Renal cortex interstitium (tissue), 15 donors: ENCODE measurements at places on chromosomes 2 and 18. TPM values are rescaled to one million over a fixed set of nuclear protein-coding genes. Genes with fewer than 3 reads are reported as not detected.

GDF7 gene
- 3.9 TPM for polyA plus RNA-seq

ABCG8 gene
- polyA plus RNA-seq, result 1.2 TPM

GALNT3 gene
- 10.6 TPM for polyA plus RNA-seq

ZNF142 gene
- polyA plus RNA-seq, result 17.4 TPM

TNFRSF11A gene
- 2.0 TPM for polyA plus RNA-seq

IL1RL2 gene
- polyA plus RNA-seq, result 1.4 TPM

GKN1 gene
- polyA plus RNA-seq, result not detected

RIT2 gene
- not detected for polyA plus RNA-seq

HMSD gene
- 1.1 TPM for polyA plus RNA-seq

GRCh38 chr18:75297731-75298130 lies 87.1 kb downstream of the TSHZ1 start:
- no peak for DNase-seq

DNA sequence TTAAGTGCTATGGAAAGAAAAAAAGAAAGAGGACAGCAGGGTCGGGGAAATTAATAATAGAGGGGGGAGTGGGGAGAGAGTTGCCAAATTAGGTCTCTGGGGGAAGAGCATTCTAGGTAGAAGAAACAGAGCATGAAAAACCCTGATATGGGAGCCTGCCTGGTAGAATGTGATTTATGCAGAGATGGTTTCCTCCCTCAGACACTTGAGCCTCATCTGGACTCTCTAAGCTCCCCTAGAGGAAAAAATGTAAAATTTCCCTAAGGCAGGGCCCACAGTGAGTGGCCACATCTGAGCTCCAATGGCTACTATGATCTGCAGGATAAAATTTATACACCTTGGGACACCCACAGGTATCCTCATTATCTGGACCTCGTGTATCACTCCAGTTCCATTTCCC lies 20.6 kb upstream of the EPAS1 start:
- DNase-seq, result no peak

DNA sequence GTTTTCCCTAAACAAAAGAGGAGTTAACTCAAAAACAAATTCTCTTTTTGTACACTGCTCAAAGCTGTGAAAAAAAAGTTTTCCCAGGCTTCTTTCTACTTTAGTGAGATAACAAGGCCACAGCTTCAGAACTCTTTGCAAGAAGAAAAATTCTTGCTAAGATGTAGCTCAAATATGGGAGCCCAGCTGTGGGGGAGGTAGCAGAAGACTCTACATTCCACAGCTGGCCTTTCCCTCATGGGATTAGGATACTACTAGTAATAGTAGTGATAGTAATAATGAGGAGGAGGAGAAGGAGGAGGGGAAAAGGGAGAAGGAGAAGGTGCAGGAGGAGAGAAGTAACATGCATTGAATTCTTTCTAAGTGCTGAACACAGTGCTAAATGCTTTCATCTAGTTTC lies 19.2 kb upstream of the CERS6 start:
- no peak for DNase-seq

- no peak for DNase-seq
Measured at GRCh38 chr2:150482111-150482510, 5.4 kb downstream of the RND3 start.

GRCh38 chr2:125564471-125564870 lies 1091.5 kb upstream of the GYPC start:
- no peak for DNase-seq

DNA sequence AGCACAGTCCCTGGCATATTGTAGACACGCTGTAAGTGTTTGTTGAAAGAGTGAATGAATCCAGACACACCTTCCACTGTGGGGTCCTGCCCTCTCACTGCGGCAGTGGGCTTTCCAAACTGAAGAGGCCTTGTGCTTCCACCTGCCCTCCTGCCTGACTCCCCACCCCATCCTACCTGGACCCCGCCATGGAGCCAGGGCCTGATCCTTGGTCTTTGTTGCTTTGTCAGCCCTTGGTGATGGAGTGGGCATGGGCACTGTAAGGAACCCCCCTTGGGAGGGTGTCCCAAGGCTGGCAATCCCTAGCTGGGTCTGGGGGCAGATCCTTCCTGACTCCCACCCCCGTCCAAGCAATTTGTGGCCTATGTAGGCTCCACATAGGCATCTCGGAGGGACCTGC lies 33.1 kb downstream of the KLHL29 start:
- DNase-seq, result no peak

- no peak for DNase-seq
Measured at GRCh38 chr2:66515743-66516142, 80.8 kb downstream of the MEIS1 start.

DNA sequence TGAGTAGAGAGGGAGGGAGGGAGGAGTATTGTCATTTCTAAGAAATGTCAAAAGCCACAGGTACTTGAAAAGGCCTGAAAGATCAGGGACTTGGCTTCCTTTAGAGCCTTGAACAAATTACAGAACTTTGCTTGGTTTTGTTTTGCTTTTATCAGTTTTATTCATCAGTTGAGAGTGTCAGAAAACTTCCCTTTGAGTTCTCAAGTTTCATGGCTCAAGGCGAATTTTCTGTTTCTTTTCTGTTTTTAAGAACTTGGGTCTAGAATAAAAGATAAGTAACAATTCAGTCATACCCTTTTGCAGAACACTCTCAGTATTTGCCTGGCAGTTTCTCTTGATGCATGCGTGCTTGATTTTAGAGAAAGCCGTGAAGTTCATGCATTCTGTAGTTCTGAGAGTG lies 531.9 kb downstream of the PARD3B start:
- no peak for DNase-seq
